SJSA1 (cell line): ENCODE measurements at places on chromosomes 11 and 22.

- peak; percentile 98 for DNase-seq
Measured at GRCh38 chr22:19122143-19122751, at the start of gene DGCR2. TSS of gene DGCR2 (minus strand) at chr22:19122412. CDS start at chr22:19122206, 206 bp downstream.

DNA sequence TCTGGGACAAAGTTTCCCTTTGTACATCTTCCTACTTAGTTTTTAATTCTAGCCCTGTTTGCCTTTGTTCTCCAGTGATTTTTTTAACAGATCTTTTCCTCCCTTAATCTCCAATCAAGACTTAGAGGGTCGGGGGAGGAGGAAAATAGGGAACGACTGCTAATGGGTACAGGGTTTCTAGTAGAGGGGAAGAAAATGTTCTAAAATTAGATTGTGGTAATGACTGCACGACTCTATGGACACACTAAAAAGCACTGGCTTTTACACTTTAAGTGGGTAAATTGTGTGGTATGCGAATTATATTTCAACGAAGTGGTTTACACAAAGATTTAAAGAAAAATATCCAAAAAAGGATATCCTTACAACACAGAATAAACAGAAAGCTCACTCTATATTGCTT, 110.0 kb upstream of the SPON1 start:
- DNase-seq = no peak

DNA sequence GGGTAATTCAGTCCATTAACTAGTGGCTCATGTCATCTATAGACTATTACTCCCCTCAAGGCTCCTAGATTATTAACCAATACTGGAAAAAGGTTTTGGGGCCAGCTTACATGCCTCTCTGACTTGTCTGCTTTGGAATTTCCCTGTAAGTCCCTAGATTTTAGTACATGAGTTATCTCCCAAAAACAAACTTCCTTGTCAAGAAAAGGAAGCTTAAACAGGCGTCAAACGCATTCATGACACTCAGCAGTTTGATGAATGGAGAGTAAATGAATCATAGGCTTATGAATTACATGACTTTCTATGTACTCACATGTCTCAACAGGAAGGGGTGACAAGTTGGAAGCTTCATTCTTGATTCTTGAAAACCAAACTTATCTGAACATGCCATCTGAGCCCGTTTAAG, 70.8 kb downstream of the BLID start:
- DNase-seq = peak; percentile 65

DNA sequence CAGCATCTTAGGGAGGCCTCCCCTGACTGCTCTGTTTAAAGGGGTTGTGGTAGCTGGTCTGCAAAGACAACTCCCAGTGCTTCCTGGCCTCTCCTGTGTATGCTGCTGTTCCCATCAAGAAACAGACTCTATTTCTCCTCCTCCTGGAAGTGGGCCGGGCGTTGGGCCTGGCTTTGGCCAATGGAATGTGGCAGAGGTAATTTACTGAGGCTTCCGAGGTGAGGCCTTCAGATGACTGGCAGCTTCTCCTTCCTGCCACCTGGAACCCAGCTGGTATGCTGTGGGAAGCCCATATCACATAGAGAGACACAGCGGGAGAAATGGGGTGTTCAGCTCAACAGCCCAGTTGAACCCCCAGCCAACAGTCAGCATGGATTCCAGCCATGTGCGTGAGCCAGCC, 25.1 kb upstream of the EIF3D start:
- DNase-seq = no peak

- DNase-seq = no peak
Measured at GRCh38 chr22:48710410-48710809, 1117.3 kb downstream of the BRD1 start.

DNA sequence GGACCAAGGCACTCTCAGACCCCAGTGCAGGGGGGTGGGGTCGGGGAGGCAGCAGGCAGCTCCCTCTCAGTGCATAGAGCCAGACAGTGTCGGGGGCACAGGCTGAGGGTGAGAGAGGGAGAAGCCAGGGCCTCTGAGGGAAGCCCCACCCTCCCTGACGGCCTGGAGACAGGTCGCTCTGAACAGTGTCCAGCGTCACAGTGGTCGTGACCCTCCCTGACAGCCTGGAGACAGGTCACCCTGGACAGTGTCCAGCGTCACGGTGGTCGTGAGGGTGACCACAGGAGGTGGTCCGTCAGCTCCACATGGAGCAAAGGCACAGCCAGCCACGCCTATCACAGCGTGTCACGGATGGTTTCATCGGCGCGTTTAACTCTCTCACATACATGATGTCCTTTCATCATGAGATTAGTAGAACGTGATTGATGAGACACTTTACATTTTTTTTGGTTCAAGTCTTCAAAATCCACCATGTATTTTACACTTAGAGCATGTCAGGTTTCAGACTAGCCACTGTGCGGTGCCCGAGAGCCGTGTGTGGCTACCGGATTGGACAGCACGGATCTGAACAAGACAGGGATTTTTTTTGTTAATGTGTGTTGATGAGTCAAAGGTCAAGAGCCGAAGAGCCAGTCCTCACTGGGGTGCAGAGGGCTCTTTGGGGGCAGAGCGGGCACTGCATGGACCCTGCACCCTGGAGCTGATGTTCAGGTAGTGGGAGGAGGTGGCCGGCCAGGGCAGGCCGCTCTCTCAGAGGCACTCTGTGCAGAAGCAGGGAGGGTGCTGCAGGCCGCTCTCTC, 23.9 kb upstream of the PANX2 start:
- DNase-seq = peak; percentile 35

DNA sequence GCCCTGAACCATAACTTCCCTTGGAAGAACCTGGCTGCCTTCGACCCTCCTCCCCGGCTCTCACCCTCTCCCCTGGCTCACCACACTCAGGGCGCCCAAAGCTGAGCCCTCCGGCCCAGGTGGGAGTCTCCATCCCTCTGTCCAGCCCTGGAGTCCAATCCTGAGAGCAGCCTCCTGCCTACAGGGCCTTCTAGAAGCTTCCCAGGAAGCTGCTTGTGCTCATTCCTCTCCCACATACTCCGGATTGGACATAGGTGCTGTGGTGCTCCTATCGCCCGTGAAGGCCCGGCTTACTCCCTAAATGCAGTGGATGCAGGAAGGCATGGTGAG, 1332.0 kb downstream of the BRD1 start:
- no peak for DNase-seq
